ENCODE measurements at places on chromosomes 3 and 15.

- no peak for DNase-seq
Observed at GRCh38 chr15:78389322-78389721, 48.7 kb upstream of the IREB2 start.

DNA sequence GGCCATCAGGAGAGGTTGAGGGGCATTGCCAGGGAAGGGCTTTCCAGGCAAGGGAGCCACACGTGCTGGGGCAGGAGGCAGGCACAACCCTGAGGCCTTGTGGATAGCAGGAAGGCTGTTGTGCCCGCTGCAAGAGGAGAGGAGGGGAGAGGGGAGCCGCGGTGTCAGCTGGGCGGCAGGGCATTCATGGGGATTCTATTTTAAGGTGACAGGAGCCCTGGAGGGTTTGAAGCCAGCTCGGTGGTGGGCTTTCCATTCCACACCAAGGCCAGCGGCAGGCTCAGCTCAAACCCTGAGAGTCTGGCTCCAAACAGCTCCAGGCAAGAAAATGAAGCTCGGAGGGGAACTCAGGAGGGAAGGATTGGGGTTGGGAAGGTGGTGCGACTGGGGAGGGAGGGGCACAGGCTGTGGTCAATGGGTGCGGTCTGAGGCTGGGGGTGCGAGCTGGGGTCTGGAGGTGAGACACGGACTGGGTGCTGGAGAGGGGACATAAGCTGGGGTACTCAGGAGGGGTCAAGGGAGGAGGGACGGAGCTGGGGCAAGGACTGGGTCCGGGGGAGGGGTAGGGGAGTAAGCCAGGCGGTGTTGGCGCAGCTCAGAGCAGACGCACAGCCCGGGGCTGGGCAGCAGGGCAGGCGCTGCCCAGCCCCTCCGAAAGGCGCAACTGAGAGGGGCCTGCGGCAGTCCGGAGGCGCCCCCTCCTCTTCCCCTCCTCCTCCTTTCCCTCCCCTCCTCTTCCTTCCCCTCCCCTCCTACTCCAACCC is 43.4 kb downstream of the TPRA1 start:
- no peak for DNase-seq

DNA sequence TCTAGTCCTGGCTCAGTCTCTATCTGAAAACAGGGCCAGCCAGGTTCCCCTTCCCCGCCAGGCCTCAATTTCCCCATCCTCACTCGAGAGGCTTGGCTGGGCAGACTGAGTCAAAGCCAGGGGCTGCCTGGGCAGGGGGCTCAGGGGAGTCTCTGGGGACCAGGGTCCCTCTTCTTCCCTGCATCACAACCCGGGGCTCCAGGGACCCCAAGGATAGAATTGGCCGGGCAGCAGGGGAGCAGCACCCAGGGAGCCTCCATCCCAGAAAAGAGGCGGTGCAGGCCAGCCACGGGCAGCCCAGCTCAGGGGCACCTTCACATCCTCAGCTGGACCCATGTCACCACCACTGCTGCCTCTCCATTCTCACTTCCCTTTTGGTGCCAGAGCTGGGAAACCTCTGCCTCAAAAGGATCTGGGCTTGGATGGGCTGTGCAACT is 13.3 kb upstream of the PLXND1 start:
- DNase-seq, result no peak

GRCh38 chr3:155991212-155991611 is 120.8 kb downstream of the GMPS start:
- DNase-seq, result no peak

DNA sequence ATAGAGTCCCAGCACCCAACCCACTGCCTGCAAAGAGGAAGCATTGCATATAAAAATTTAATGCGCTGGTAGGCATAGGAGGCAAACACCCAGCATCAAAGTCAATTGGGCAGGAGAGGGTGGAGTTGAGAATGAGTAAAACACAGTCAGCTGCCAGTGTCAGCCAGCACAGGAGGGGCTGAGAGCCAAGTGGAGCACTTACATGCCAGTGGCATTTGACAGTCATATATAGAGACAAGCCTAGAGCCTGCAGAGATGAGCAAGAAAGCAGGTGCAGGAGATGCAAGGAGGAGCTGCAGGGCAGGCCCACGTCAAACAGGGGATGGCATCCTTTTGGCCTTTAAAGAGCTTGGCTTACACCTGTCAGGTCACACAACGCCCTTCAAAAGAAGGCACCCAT is 27.6 kb upstream of the ZFAND6 start:
- no peak for DNase-seq

DNA sequence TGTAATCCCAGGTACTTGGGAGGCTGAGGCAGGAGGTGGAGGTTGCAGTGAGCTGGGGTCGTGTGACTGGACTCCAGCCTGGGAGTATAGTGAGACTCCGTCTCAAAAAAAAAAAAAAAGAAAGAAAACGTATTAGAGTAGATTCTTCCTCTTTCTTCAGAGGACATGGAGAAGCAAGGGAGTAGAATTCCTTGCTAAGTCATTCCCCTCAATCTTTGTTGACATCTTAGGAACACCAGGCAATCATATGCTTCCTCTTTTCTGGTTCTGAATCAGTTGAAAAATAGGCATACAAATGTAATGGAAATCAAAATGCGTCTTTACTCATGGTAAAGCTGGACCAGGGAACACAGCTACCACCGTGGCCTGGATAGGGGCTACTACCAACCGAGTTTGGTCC is 38.3 kb upstream of the ATOSA start:
- DNase-seq, result no peak

- DNase-seq, result no peak
Observed at GRCh38 chr3:186220365-186220764, 111.5 kb upstream of the ETV5 start.
